Activated CD4-positive, alpha-beta memory T cell treated with anti-CD3 and anti-CD28 coated beads for 36 hours (primary cell): ENCODE measurements at places on chromosomes 6 and 20. TPM values are rescaled to one million over a fixed set of nuclear protein-coding genes. Genes with fewer than 3 reads are reported as not detected.

TBXT gene
- total RNA-seq = not detected

- no peak overlapping the region for H3K27ac ChIP-seq
- H3K27me3 ChIP-seq = peaks cover 34% of the 10 kb centered on the region
- DNase-seq = peak; percentile 9
- no peak overlapping the region for H3K4me3 ChIP-seq
- H3K4me1 ChIP-seq = peaks cover 18% of the 10 kb centered on the region
- peaks cover 10% of the 10 kb centered on the region for H3K36me3 ChIP-seq
Observed at GRCh38 chr6:33216117-33216649, 7.9 kb downstream of the RING1 start.

NPEPL1 gene
- total RNA-seq = 17.8 TPM

GRCh38 chr6:4743062-4743461 is 33.1 kb upstream of the CDYL start:
- H3K4me3 ChIP-seq = no peak overlapping the region
- H3K4me1 ChIP-seq = no peaks in the 10 kb centered on the region
- H3K36me3 ChIP-seq = no peaks in the 10 kb centered on the region
- H3K27me3 ChIP-seq = peaks cover 5% of the 10 kb centered on the region
- no peak overlapping the region for H3K27ac ChIP-seq

- no peak overlapping the region for H3K4me3 ChIP-seq
- DNase-seq = no peak
- H3K27me3 ChIP-seq = no peaks in the 10 kb centered on the region
- peaks cover 14% of the 10 kb centered on the region for H3K4me1 ChIP-seq
Observed at GRCh38 chr6:117493470-117493869, 11.0 kb downstream of the DCBLD1 start.

AIF1 gene
- total RNA-seq = 26.1 TPM

DACT2 gene
- not detected for total RNA-seq

GRCh38 chr20:706366-706885 is 30.8 kb upstream of the SCRT2 start:
- DNase-seq = no peak
- no peak overlapping the region for H3K4me3 ChIP-seq
- no peak overlapping the region for H3K27ac ChIP-seq
- no peaks in the 10 kb centered on the region for H3K36me3 ChIP-seq
- H3K4me1 ChIP-seq = no peaks in the 10 kb centered on the region

CST5 gene
- not detected for total RNA-seq

DNA sequence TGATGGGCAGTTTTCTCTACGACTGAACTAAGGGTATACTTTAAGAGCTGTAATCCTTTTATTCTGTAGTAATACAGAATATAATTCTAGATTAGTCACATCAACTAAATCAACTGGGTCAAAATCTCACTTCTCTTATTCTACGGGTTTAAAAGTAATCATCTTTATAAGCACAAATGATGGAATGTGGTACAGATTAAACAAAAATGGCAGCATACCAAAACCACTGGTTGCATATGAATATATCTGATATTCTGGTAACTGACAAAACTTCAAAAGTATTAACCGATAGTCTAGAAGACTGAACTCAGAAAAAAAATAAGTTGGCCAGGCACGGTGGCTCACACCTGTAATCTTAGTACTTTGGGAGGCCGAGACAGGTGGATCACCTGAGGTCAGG is 7.0 kb downstream of the SOD2 start:
- no peaks in the 10 kb centered on the region for H3K27me3 ChIP-seq
- H3K27ac ChIP-seq = no peak overlapping the region
- no peak for DNase-seq
- H3K36me3 ChIP-seq = peaks cover 55% of the 10 kb centered on the region
- no peak overlapping the region for H3K4me3 ChIP-seq
- H3K4me1 ChIP-seq = peaks cover 50% of the 10 kb centered on the region

DNA sequence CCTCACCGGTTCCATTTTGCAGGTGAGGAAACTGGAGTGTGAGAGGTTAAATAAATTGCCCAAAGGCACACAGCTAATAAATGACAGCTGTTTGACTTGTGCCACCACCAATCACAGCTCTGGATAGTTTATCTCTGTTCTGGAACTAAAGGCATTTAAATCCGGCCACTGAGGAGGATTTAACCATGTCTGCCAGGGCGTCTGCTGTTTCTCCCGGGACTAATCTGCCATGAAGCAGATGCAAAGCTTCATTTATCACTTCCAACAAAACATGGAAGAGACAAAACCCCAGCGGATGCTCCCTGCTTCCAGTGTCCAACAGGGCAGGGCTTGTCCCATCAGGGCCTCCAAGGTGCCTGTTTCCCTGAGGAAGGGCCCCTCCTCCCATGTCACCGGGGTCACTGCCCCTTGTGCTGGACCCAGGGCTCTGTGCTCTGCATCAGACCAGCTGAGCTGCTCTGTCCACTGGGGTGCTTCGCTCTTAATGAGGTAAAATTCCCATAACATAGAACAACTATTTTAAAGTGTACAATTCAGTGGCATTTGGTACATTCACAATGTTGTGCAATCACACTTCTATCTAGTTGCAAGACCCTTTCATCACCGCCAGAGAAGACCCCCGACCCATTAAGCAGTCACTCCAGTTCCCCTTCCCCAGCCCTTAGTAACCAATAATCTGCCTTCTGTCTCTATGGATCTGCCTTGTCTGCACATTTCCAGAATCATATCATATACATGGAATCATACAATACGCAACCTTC is 244.3 kb downstream of the PTPRT start:
- H3K4me3 ChIP-seq = no peak overlapping the region
- DNase-seq = no peak
- H3K27ac ChIP-seq = no peak overlapping the region
- no peaks in the 10 kb centered on the region for H3K4me1 ChIP-seq
- no peaks in the 10 kb centered on the region for H3K27me3 ChIP-seq
- H3K36me3 ChIP-seq = no peaks in the 10 kb centered on the region
